ENCODE measurements at places on chromosomes 5 and 9.
A peak's percentile ranks its signal among the peaks of the same experiment; 100 is the strongest.

GRCh38 chr9:32092031-32092430, 292.4 kb upstream of the ACO1 start:
- DNase-seq, result no peak

- DNase-seq, result peak; percentile 20
These were observed 32.0 kb upstream of the DMRT2 start for GRCh38 chr9:1018121-1018520.

DNA sequence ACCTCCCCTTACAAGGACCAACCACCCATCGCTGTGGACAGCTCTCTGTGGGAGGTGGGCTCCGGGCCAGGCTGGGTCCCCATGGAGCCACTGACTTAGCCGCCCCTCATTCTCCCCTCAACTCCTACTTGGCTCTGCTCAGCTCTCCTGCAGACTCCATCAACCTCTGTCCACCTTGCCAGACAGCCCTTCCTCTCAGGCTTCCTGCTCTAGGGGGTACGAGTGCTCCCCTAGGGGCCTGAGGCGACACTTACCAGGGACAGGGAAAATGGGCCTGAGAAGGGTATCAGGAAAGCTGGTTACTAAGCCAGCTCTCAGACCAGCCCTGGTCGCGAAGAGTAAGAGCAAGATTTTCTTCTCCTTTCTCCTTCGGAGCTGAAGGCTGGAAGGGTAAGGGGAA, 43.9 kb downstream of the SHB start:
- no peak for DNase-seq

DNA sequence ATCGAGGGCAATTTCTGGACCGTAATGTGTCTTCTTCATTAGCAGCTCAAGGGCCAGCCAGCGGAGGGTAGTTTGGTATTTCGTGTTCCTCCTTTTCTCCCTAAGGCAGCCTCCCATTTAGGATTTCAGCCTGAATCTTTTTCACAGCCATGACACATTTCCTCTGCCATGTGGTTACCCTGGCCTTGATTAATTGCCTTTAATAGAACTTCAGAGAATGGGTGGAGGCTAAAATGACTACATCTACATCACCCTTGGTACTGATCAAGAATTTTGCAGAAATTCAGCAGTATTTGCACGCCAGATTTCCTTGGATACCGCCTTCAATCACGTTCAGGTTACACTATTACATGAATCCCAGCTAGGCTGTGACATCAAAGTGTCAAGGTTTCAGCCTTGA, 58.0 kb downstream of the ADAMTS16 start:
- no peak for DNase-seq

- DNase-seq, result no peak
These were observed 33.7 kb downstream of the USP20 start for GRCh38 chr9:129868872-129869486.

DNA sequence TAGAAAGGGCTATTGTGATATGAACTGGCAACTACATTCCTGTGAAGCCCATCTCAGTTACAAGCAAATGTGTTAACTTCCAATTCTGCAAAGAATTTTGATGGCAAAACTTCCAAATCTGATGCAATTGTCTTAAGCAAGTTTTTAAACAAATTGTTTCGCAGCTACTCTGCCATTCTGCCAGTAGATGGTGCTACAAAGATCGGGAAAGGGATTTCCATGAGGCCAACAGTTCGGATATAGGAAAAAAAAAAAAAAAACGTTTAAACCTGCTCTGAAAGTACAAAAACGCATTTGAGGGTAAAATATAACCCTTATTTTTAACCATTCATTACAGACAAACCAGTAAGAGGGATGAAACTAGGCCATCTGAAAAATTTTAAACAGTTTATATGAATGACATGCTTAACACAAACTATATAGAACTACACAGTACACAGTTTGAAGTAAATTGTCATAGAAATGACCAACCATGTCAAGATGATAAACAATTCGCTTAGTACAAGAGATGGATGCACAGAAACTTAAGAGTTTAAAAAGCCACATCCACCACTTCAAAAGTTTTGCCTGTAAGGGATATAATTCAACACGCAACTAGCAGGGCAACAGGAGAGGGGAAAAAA, 2.2 kb downstream of the HNRNPA0 start:
- DNase-seq, result peak; percentile 54

DNA sequence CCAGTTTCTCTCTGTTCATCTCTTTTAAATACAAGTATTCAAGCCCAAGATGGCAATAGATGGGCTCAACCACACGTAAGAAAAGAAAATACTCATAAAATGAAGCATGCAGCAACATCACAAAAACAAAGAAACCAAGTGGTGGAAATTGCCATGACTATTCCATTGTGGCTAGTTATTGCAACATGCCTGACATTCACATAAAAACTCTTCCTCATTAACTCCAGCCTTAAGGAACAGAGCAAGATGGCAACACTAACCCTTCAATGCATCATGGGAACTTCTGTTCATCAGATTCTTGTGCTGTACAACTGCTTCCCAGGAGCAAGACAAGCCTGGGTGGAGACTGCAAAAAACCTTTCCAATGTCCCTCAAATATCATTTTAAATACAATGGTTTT, 1.4 kb upstream of the GLIS3 start:
- DNase-seq, result no peak

GRCh38 chr9:132214027-132214622, 52.3 kb downstream of the NTNG2 start:
- peak; percentile 90 for DNase-seq

DNA sequence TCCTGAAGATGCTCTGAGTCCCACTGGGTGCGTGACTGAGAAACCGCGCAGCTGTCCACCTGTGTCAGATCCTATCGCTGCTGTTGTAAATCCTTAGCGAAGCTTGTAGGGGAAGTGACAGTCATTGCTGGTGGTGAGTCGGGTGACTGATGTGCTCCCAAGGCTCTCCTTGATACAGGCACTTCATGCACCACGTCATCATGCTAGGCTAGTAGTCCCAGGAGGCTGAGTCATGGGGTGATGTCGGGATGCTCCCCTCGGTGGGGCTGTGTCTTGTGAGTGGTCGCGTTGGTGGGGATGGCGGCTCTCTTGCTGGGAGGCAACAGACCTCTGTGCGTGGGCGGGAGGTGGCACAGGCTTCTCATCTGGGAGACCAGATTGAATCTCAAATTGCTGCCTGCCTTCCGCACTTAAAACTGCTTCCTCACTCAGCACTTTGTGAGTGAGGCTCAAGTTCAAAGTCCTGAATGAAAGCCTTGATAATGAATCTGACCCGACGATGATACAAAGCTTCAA, 84.7 kb downstream of the CSNK1A1 start:
- DNase-seq, result no peak

DNA sequence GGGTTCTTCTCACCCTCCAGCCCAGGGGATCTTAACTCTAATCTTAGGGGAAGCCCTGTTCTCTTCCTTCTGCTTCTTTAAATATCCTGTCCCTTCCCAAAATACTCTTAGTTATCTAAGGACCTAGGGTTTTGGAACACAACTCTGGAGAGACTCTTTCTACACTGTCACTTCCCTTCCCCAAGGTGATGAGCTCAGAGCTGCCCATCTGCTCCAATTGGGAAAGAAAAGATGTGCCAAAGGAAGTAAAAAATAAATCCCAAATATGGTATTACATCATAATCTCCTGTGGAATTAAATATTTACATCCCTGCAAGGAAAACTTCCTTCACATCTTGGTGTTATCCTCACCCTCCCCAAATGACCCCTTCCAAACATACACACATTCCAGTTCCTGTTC, 291.2 kb downstream of the EPB41L4A start:
- DNase-seq, result no peak

GRCh38 chr5:126454081-126454480, 30.9 kb downstream of the GRAMD2B start:
- no peak for DNase-seq

GRCh38 chr9:105258225-105258737, 13.8 kb downstream of the SLC44A1 start:
- no peak for DNase-seq

DNA sequence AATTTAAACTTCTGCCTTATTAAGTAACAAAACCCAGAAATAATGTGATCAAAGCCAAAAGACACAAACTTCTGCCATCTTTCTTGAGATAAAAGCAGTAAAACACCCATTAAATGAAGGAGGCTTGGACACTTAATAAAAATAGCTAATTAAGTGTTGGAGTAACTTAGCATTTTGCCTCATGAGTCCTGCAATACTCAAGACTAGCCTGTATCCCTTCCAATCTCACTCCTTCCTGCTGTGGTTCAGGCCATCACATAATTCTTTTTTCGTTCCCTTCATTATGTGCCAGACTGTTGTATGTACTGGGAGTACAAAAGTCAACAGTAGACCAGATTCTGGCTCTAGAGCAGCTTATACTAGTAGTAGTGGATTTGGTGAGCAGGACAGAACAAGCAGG, 250.2 kb downstream of the NFIB start:
- no peak for DNase-seq

GRCh38 chr5:55857247-55857640, 6.1 kb downstream of the IL31RA start:
- DNase-seq, result no peak

GRCh38 chr9:132062806-132063205, 16.9 kb downstream of the MED27 start:
- DNase-seq, result no peak

DNA sequence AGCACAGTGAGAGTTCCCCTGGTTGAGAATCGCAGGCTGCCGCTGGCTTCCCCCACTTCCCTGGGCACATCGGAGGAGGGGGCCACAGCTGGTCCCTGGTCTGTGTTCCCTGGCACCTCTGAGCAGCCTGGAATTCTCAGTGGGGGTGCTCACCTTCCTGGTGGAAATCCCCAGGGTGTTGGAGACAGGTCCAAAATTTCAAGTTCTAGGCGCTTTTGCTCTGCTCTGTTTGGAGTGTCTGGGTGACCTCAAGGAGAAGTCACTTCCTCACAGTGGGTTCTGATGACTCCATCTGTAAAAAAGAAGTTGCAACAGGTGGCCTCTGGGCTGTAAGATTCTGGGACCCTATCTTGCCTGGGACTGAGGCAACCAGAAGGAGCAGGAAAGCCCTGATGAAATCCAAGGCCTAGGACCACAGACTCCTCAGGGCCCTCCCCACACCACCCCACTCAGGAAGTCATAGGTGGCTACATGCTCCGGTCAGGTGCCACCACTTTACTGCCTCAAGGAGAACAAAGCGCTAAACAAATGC, at the start of gene TRAF1:
TRAF1 (minus strand) TSS at position 400 of the 532 bp plus-strand sequence. CDS start 721 bp downstream, outside the sequence.
- no peak for DNase-seq

GRCh38 chr5:89816038-89816437, 593.5 kb downstream of the CETN3 start:
- no peak for DNase-seq

DNA sequence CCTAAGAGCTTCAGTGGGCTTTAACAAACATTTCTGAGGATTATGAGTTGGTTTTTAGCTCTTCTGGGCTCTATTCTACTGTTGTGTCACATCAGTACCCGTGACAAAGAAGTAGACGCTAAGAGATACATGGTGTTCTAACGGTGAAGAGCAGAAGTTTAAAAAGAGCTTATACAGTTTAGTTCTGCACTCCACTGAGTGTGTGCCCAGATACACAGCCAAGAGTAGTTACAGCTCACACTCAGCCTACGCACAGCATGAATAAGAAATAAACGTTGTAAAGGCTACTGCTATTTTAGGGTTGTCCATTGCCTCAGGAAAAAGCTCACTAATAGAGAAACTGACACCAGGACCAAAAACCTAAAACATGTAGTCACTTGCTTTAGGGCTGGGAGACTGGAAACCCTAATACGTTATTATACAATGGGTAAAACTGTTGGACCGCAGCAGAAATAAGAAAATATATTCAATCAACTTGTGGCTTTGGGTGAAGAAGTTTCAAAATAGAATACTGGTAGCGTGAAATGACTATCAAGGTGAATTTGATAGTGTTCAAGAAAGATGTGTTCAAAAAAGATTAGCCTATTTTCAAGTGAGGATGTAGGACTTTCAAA, 34.7 kb downstream of the PSIP1 start:
- DNase-seq, result no peak

DNA sequence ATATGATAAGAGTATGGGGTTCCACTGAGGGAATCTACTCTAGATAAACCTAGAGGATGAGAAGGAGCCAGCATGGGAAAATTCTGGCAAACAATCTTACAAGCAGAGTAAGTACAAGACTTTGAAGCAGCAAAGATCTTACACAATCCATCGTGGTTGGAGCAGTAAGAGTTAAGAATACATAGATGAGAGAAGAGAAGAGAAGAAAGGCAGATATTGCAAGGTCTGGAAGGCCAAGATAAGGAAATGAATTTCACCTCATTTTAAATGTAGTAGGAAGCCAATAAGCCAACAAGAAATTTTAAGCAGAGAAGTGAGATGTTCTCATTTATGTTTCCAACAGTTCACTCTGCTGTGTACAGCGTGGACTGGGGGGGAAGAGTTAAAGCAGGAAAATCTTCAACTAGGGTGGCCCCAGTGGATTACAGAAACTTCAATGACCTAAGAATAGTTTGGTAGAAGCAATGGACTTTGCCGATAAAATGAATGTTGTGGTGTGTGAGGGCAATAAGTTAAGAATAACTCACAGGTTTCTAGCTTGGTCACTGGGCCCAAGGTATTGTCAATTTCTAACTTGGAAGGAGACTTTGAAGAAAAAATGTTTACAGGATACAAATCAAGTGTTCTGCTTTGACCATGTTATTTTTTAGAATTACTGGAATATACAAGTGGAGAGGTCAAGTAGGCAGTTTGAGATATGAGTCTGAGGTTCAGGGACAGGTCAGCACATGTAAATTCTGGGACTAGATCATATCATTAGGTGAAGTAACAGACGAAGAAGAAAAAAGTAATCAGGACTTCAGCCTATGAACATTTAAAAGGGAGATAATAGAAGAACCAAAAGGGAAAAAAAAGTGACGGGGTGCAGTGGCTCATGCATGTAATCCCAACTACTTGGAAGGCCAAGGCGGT, 12.1 kb upstream of the ISOC1 start:
- DNase-seq, result no peak

- DNase-seq, result no peak
These were observed 274.7 kb downstream of the GABRB2 start for GRCh38 chr5:161271816-161272215.

DNA sequence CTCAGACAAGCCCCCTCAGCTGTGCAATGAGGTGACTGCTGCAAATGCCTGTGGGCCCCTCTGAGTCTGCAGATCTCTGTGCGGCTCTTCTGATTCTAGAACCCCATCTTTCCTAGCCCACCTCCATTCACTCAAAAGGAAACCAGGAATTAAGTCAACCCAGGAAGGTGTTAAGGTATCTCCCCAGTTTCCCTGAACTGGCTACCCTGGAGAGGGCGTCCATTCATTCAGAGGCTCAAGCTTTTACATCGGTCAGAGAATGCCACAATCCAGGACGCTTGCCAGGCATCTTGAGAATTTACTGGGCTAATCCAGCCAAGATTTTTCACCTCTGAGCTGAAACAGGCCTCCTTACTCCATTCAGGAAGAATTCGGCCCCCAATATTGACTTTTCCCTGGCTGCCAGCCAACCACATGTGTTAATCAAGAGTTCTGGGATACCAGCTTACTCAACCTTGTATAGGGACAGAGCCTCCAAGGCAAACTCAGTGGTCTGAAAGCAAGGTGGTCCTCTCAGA, 889 bp upstream of the ADAMTS12 start:
- no peak for DNase-seq

GRCh38 chr9:108053555-108054061, 564.0 kb upstream of the KLF4 start:
- peak; percentile 15 for DNase-seq

DNA sequence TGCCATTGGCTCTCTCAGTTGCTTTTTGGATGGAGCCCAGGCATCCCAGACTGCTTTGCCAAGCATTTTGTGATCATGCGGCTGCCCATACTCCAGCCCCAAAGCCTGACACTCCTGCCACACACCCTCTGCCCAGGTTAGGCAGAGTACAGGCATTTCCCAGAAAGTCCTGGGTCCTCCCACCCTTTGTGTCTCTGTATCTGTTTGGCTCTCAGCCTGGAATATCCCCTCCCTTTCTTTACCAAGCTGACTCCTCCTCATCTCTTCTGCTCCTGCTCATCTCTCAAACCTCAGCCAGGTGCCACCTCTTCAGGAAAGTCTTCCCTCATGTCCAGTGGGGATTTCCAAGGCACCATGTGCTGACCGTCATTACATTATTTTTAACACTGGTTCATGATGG, 14.3 kb upstream of the SH3RF2 start:
- DNase-seq, result no peak
